ENCODE measurements at places on chromosomes 2 and 18. TPM values are rescaled to one million over a fixed set of nuclear protein-coding genes. Genes with fewer than 3 reads are reported as not detected.

DNA sequence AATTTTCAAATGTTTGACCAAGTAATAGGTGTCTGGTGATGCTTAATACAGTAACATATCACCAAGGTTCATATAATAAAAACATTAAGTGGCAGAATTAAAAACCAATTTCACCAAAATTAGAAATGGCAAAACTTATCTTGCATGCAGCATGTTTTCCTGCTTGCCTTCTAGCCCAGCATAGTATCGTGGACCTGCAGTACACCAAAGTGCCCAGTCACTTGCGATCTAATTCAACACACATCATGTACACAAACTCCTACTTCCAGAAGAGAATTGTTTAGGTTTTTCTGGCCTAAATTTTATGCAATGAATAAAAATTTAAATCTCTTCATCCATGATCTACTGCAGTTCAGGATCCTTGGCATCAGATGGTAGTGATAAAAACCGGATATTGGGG lies 28.9 kb downstream of the LPIN2 start:
- H3K27me3 ChIP-seq = no peaks in the 10 kb centered on the region
- no peak overlapping the region for H3K4me3 ChIP-seq
- peaks cover 36% of the 10 kb centered on the region for H3K36me3 ChIP-seq
- H3K27ac ChIP-seq = peak overlapping the region; percentile 85
- no peak for DNase-seq

GRCh38 chr2:239582476-239582875 lies 181.7 kb upstream of the HDAC4 start:
- H3K4me1 ChIP-seq = peaks cover 7% of the 10 kb centered on the region
- no peak overlapping the region for H3K27ac ChIP-seq
- H3K27me3 ChIP-seq = no peaks in the 10 kb centered on the region
- H3K36me3 ChIP-seq = no peaks in the 10 kb centered on the region

GRCh38 chr2:158518084-158518483 lies 61.3 kb downstream of the PKP4 start:
- H3K27me3 ChIP-seq = no peaks in the 10 kb centered on the region
- H3K36me3 ChIP-seq = peaks cover 7% of the 10 kb centered on the region
- DNase-seq = no peak
- H3K4me1 ChIP-seq = no peaks in the 10 kb centered on the region

DNA sequence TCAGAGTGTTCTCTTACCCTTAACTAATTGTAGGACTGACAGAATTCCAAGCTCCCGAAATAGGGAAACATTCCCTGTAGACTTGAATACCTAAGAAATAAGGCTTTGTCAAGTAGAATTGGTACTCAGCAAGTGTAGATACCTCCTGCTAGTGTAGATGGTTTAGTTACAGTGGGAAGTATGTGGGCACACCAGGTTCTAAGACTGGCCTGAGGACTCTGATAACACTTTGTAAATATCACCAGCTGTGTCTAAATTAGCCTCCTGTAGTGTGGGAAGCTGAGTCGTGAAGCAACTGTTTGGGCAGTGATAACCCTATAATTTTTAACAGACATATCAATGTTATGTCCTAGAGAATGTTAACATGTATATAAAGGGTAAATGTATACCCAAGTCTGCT lies 304.5 kb downstream of the SLC8A1 start:
- H3K36me3 ChIP-seq = no peaks in the 10 kb centered on the region
- peaks cover 3% of the 10 kb centered on the region for H3K27me3 ChIP-seq
- H3K4me3 ChIP-seq = no peak overlapping the region
- no peak overlapping the region for H3K27ac ChIP-seq

- H3K27ac ChIP-seq = no peak overlapping the region
- peaks cover 17% of the 10 kb centered on the region for H3K27me3 ChIP-seq
- H3K4me1 ChIP-seq = no peaks in the 10 kb centered on the region
- no peak for DNase-seq
- no peak overlapping the region for H3K4me3 ChIP-seq
- no peaks in the 10 kb centered on the region for H3K36me3 ChIP-seq
Measured at GRCh38 chr18:58032233-58032632, 11.8 kb upstream of the NEDD4L start.

- H3K4me1 ChIP-seq = peaks cover 15% of the 10 kb centered on the region
- peaks cover 4% of the 10 kb centered on the region for H3K36me3 ChIP-seq
- no peak overlapping the region for H3K4me3 ChIP-seq
- no peak overlapping the region for H3K27ac ChIP-seq
- H3K27me3 ChIP-seq = no peaks in the 10 kb centered on the region
- DNase-seq = no peak
Measured at GRCh38 chr18:2898186-2898640, 51.4 kb downstream of the EMILIN2 start.

Gene ACMSD
- not detected for total RNA-seq

- peaks cover 20% of the 10 kb centered on the region for H3K36me3 ChIP-seq
- peak overlapping the region; percentile 76 for H3K27ac ChIP-seq
- H3K4me1 ChIP-seq = peaks cover 94% of the 10 kb centered on the region
- peak overlapping the region; percentile 24 for H3K4me3 ChIP-seq
- no peaks in the 10 kb centered on the region for H3K27me3 ChIP-seq
Measured at GRCh38 chr2:37654932-37655841, 16.3 kb downstream of the CDC42EP3 start.

Gene MATN3
- not detected for total RNA-seq

- no peaks in the 10 kb centered on the region for H3K27me3 ChIP-seq
- no peak overlapping the region for H3K4me3 ChIP-seq
- no peaks in the 10 kb centered on the region for H3K36me3 ChIP-seq
- no peaks in the 10 kb centered on the region for H3K4me1 ChIP-seq
- no peak for DNase-seq
- no peak overlapping the region for H3K27ac ChIP-seq
Measured at GRCh38 chr2:7077660-7078267, 160.6 kb downstream of the RNF144A start.

GRCh38 chr2:40380041-40380440 lies 71.8 kb downstream of the SLC8A1 start:
- H3K27me3 ChIP-seq = no peaks in the 10 kb centered on the region
- DNase-seq = no peak
- H3K4me3 ChIP-seq = no peak overlapping the region

GRCh38 chr2:70014959-70015358 lies 53.5 kb upstream of the ASPRV1 start:
- peaks cover 27% of the 10 kb centered on the region for H3K36me3 ChIP-seq
- H3K4me3 ChIP-seq = no peak overlapping the region
- peak overlapping the region; percentile 59 for H3K27ac ChIP-seq
- H3K4me1 ChIP-seq = peaks cover 15% of the 10 kb centered on the region

Gene GCA
- total RNA-seq = 16.2 TPM

- H3K4me3 ChIP-seq = no peak overlapping the region
- DNase-seq = no peak
- H3K27ac ChIP-seq = no peak overlapping the region
- H3K27me3 ChIP-seq = no peaks in the 10 kb centered on the region
Measured at GRCh38 chr2:207110715-207111114, 55.0 kb downstream of the KLF7 start.
